ENCODE measurements at places on chromosomes 11 and 22.

DNA sequence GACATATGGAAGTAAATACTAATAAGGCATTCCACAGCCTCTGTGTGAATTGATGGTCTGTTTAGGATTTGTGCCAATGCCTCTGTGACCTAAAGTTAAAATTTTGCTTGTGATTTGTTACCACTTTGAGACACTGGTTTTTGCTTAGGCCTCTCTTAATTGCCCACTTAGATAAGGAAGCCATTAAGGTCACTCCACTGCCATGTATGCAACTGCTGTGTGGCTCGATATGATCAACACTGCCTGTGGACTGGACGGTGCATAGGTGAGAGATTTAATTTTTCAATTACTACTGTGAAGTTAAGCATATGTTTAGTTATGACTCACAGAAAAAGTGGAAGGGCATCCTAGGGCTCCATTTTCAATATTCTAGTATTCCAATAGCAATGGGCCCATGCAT is 36.9 kb downstream of the CSRP3 start:
- DNase-seq: no peak

DNA sequence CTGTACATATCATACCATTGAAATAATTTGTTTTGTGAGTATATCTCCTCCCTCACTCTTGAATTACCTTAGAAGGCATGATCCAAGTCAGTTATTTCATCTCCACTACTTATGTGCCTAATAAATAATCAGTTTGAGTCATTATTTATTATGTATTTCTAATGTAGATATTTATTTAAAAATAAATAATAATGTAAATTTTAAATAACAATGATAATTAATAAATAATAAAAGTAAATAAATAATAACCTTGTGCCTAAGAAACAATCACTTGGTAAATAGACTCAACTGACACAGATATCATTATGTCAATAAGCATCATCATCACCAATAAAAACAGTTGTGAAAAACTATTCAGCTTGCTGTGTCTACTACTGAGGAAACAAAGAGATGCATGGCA is 213.8 kb downstream of the CNTN5 start:
- DNase-seq: no peak

- DNase-seq: no peak
These were observed 626 bp downstream of the DNAL4 start for GRCh38 chr22:38793317-38793716.

DNA sequence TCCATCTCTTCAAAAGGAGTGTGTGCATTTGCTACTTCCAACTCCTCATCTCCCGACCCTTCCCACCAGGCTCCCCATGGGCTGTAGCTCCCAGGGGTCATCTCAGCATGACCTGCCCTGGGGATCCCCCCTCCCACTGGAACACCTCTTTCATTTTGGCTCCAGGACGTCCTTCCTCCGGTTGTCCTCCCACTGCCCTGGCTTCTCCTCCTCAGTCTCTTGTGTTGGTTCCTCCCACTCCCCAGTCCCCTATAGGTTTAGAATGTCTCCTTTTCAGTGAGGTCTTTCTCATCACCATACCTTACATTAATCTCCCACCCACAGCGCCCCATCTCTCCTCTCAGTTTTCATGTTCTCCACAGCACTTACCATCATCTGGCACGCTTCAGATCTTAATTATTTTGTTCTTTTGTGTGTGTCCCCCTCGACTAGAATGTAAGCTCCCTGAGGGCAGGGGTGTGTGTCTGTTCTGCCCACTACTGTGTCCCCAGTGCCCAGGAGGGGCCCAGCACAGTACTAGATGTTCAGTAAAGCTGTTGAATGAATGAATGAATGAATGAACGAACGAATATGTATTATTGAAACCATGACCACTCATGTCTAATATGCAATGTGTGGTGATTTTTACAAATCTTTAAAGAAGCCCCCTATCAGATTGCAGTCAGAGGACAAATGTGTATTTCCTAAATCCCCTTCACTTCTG is 2.0 kb upstream of the TMA7B start:
- no peak for DNase-seq

DNA sequence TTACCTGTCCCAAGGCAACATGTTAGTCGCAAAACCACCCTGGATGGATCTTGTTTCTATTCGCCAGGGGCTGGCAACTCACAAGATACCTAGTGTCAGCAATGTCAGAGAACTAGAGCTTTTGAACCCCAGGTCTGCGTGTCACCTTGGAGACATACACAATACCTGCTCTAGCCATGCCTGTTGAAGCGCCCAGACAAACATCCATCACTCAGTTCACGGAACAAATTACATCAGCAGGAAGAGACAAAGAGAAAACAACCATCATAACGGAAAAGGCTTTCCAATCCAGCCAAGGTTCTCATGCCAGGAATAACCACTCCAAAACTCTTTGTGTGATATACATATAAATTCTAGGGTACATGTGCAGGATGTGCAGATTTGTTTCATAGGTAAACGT is 2.2 kb downstream of the CD59 start:
- DNase-seq: no peak

DNA sequence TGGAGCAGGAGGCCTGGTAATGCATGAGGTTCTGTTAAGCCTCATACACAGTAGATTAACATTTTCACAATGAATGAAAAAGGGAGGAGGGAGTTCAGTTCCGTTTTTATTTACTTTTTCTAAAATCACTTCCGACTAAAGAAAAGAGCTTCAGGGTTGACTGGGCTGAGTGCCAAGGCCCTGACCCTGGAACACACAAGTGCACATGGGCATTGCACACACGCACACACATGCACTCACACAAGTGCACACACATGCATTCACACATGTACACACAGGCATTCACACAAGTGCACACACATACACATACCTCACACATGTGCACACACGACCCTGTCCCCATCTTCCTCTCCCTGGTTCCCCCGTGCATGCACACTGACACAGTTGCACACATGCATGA is 303.3 kb downstream of the BRD1 start:
- DNase-seq: no peak

GRCh38 chr11:107017104-107017432 is 1.2 kb downstream of the GUCY1A2 start:
- DNase-seq: no peak

DNA sequence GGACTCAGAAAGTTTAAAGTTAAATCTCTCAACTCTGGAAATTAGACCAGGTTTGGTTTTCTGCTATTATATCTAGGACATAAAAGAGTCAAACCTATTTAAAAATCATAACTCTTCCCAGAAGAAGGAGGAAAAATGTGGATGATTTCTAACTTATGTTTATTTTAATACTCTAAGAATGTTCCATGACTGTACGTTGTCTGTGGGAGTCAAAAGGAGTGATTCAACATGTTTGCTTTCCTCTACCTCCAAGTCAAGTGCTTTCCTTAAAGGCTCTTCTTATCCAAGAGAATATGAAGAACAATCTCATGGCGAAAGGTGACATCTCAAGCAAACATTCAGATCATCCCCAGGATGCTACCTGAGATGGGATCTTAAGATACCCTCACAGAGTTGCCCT is 21.6 kb downstream of the OR51E1 start:
- DNase-seq: no peak

DNA sequence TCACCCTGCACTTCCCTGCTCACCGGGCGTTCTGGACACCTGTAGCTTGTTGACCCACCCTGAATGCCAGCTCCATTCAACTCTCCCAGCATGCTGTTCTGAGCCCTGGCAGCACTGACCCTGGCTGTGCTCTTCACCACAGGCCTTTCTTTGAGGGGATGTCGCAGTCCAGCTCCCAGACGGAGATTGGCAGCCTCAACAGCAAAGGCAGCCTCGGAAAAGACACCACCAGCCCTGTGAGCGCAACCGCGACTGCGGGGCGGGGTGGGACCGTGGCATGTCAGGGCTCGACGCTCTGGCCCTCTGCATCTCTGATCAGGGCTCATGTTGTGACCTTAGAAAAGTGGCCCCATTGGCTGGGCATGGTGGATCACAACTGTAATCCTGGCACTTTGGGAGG is 47.4 kb upstream of the RAB1B start:
- no peak for DNase-seq

DNA sequence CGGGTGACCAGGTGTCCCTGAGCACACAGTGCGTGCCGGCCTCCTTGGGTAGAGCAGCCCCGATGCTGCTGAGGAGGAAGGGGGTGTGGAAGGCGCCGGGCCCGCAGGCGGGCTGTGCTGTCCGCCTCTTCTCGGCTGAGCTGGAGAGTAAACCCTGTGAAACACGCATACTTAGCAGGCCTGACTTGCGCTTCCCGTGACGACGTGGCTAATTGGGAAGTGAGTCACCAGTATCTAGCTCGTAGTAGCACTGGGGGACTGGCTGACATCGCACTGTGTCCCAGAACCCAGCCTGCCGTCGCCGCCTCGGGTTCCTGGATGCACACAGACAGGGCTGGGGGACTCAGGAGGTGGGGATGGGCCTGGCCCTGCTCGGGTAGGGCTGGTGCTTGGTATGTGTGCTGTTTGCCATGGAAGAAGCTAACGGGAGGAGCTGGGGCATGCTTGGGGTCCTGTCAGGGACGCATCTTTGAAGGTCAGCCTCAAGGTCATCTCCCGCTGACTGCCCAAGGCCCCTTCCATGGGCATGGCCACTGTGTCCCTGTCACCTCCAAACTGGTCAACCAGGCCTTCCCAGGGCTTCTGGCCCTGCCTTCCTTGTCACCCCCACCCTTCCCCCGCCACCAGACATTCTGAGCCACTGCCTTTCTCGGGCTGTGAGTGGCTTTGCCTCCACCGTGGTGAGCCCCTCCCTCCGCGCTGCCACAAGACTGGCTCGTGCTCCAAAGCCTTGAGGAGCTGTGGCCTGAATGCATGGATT is 1327.0 kb downstream of the BRD1 start:
- DNase-seq: no peak

DNA sequence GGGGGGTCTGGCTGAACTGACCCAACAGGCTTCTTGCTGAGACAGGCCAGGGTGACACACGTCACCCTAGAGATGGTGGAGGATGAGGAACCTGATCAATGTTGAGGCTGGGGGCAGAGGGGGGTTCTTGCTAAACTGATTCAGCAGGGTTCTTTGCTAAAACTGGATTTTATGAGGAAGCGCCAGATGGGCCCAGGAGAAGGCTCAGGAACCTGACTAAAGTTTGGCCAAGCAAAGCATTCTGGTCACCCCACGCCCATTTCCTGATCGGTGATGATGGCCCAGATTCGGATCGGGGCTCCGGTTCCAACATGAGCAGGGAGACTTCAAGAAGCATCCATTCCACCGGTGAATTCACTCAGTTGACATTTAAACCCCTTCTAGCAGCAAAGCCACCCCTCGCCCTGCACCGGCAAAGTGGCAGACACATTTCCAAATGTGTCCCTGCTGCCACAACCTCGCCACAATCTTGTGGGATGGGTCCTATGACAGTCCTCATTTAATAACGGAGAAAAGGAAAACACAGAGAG is 34.2 kb upstream of the SLC22A12 start:
- no peak for DNase-seq

- peak; percentile 32 for DNase-seq
These were observed 39.7 kb upstream of the POU2AF2 start for GRCh38 chr11:111205632-111206385.

GRCh38 chr11:19646921-19647320 is 65.7 kb upstream of the NAV2 start:
- peak; percentile 94 for DNase-seq

DNA sequence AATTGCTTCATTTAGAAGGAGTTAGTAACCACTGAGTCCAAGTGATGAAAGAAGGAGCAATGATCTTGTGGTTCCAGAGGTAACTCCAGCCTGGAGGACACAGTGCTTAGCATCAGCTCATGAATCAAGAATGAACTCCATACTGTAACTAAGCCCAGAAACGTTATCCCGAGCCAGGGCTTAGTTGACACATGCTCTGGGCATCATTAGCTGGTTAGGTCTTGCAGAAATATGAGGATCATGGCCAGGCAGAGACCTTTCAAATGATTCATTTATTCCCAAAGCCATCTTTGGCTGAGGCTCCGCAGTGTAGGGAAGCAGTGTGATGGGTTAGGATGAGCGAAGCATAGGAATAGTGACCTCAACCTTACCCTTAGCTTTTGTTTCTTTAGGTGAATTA is 277.4 kb downstream of the FAM76B start:
- DNase-seq: peak; percentile 78

DNA sequence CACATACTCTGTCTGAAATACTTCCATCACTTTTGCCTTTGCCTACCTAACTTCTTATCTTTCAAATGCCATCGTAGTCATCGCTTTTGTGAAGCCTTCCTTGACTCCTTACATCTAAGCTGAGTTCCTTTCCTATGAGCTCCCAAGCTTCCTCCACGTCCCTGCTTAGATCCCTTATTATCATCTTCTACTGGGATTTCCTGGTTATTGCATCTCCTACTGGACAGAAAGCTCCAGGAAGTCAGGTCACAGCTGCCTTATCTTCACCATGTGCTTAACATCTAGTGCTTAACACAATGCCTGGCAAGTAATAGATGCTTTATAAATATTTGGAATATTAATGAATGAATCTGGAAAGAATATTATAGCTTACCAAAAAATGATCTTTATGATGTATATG is 5.9 kb downstream of the YPEL4 start:
- no peak for DNase-seq

DNA sequence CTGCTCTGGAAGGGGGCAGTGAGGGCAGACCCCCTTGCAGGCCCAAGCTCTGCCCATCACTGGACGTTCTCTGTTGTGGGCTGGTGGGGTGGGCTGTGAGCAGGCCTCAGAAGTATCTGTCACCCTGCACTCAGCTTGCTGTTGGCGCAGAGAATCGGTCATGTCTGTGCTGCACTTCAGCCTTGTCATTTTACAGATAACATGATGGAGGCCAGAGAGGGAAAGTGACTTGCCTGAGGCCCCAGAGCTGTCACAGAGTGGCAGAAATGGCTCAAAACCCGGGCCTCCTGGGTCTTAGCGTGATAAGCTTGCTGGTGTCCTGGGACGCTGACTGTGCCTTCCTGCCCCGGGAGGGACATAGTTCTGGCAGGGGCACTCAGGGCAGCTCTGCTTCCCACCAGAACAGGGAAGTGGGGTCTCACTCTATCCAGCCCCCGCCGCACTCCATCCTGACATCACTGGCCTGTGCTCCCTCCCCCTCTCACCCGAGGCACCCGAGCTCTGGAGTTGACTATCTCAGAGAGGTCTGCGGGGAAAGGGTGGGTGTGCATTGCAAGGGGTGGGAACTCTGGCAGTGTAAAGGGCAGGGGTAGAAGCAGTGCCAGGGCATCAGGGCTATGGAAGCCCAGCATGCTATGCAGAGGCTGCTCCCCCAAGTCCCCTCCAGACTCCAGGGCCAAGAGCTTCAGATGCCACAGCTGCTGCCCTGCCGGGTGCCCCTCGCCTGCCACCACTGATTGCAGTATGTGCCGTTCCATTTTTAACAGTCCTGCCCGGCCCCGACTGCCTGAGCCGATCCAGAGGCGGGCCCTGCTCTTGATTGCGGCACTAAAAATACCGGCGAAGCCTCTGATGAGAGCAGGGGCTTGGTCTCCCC is 50.4 kb upstream of the NECTIN1 start:
- no peak for DNase-seq

- DNase-seq: no peak
These were observed 871 bp downstream of the BDNF start for GRCh38 chr11:27699242-27699925.

DNA sequence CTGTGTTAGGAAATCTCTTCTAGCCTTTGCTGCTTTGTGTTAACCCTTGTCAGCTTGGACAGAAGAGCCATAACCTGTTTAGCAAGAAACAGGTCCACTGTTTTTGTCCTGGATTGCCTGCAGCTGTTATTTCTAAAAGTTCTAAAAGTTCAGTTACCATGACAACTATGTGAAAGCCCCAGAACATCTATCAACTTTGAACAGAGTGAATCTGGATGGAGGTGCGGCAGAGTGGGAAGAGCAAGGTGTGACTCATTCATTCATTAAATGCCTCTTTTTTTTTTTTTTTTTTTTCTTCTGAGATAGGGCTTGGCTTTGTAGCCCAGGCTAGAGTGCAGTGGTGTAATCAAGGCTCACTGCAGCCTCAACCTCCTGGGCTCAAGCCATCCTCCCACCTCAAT is 50.5 kb downstream of the RBX1 start:
- peak; percentile 44 for DNase-seq
